ENCODE measurements at places on chromosomes 11 and 22.

DNA sequence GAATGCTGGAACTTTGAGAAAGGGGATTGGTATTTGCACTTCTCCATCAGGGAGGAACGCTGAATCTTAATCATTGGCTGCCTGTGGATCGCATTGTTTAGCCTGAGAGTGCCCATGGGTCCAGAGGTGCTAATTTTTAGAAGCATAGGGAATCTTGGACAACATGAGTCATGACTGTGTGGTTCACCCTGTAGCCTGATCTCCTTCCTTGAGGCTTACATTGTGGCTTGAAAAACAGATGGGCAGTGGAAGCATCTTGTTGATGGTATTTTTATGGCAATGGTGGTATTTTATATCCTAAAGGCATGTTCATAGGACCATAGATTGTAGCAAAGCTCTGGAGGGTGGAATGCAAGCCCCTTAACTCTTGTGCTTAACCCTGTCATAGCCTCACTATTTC, 99.2 kb upstream of the DBX1 start:
- DNase-seq = no peak

DNA sequence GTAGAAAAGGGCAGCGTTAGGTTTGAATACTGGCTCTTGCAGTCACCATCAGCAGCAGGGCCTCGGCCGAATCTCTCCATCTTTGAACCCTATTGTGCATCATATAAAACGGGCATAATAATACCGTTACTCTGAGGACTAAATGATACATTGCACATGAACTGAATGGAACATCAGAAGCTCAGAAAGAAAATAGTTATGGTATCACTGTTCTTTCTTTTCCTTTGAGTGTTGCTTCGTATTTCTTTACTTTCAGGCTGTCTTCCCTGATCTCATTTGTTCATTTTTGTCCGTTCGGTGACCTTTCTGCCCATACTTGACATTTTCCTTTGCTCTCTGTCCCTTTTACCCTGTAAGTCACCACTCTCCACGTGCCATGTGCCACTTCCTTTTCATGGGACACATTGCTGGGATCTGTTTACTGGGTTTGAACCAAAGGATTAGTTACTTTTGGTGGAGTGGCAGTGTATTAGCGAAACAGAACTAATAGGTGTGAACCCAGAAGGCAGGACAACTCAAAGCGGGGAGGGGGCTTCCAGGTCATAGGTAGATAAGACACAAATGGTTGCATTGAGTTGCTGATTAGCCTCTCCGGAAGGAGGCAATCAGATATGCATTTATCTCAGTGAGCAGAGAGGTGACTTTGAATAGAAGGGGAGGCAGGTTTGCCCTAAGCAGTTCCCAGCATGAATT, 717 bp upstream of the ZNF202 start:
- peak; percentile 5 for DNase-seq

- no peak for DNase-seq
Observed at GRCh38 chr22:30031764-30032455, 48.4 kb upstream of the HORMAD2 start.

GRCh38 chr22:23705358-23705757, 14.5 kb downstream of the RGL4 start:
- no peak for DNase-seq

- DNase-seq = no peak
Observed at GRCh38 chr11:76700177-76701100, 29.9 kb upstream of the LRRC32 start.

GRCh38 chr11:102196816-102197215, 86.6 kb downstream of the YAP1 start:
- DNase-seq = no peak

DNA sequence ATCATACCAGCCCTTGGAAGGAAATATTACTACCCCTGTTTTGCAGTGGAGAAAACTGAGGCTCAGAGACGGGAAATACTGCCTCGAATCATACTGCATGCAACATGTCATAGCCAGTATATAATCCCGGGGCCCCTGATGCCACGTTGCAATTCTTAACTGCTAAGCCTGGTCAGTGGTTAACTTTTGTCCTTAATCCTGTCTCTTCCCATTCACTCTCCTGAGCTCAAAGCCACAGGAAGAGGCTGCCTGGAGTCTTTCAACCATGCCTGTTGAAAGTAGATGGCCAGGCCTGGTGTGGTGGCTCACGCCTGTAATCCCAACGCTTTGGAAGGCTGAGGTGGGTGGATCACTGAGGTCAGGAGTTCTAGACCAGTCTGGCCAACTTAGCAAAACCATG, 166.6 kb downstream of the MIAT start:
- no peak for DNase-seq
